ENCODE measurements at places on chromosomes 6 and 20.

GRCh38 chr6:21747441-21747840, 153.9 kb downstream of the SOX4 start:
- no peak for DNase-seq

- no peak for DNase-seq
Observed at GRCh38 chr20:38870733-38871559, 55.3 kb upstream of the FAM83D start.

- no peak for DNase-seq
Observed at GRCh38 chr6:47809873-47810272, 28.0 kb downstream of the OPN5 start.

- no peak for DNase-seq
Observed at GRCh38 chr20:397432-398237, 10.5 kb upstream of the RBCK1 start.

GRCh38 chr6:15420959-15421438, 175.1 kb downstream of the JARID2 start:
- DNase-seq, result no peak

DNA sequence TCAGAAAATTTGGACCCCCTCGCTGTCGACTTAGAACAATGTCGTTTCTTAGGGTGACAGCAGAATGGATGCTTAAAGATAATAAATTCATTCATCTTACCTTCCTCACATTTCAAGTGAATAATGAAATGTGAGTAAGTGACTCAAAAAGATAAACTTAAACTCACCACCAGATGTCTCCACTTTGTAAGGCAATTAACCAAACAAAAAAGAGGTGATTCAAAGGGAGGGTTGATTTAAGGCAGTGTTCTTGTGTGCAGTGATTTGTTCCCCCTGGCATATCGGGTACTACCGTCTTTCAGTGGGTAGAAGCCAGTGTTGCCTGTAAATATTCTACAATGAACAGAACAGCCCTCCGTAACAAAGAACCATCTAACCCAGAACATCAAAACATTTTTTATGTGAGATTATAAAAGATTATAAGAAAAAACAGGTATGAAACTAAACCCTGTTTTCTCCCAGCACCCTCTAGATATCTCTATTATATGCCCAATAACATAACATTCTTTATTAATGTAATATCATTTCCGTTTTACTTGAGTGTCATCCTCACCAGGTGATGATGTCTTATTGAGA, 589.7 kb downstream of the CBLN4 start:
- no peak for DNase-seq

- DNase-seq, result no peak
Observed at GRCh38 chr6:107917451-107918375, 40.3 kb downstream of the SEC63 start.

All from HFF-Myc (cell line).